Inflammatory macrophage treated with lipopolysaccharide for 1 hour (primary cell): ENCODE measurements at places on chromosomes 2 and 18.
A peak's percentile ranks its signal among the peaks of the same experiment; 100 is the strongest.

DNA sequence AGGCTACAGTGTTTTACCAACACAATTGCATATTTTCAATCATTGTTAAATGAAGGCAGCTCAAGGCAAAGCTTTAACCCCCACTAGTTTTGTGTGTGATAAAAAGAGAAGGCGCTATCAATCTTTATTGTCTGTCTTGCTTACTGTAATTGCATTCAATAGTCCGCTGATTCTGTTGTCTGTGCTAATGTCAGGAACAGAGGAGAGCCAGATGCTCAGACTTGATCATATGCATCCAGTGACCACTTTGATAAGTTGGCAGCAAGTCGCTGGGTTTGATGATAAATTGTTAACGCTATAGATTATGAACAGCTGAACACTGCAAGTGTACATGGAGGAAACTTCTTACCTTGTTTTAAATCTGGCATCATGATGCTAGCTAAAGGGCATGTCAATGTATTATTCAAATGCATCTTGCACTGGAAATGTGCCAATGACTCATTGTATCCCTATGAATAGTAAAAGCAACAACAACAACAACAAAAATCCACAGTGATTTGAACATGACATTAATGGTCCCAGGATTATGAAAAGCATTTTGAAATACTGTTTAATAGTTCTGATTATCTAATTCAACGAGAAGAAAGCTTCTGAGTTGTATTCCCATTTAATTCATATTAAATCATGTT is 423.5 kb upstream of the FANCL start:
- DNase-seq = no peak

- DNase-seq = no peak
Measured at GRCh38 chr18:3722649-3723433, 272.9 kb downstream of the TGIF1 start.

- peak; percentile 77 for DNase-seq
Measured at GRCh38 chr2:159226059-159226461, 60.4 kb downstream of the WDSUB1 start.

GRCh38 chr18:6249170-6249569 is 165.5 kb downstream of the L3MBTL4 start:
- DNase-seq = peak; percentile 1

GRCh38 chr2:46849046-46849715 is 66.4 kb downstream of the MCFD2 start:
- no peak for DNase-seq

DNA sequence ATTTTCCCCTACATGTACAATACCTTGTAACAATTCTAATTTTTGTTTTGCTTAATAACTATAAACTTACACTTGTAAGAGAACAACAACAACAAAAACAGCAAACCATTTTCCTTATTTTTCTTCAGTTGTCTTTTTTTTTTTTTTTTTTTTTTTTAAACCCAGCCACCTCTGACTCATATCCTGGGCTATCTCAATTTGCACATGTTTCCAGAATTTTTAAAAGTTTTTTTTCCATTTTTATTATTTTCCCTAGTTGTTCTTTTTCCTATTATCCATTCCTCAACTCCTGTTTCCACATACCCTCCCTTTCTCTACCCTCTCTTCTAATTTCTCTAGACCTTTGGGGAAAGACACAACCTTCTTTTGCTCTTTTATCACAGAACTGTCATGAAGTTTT is 112.5 kb downstream of the EFEMP1 start:
- no peak for DNase-seq

DNA sequence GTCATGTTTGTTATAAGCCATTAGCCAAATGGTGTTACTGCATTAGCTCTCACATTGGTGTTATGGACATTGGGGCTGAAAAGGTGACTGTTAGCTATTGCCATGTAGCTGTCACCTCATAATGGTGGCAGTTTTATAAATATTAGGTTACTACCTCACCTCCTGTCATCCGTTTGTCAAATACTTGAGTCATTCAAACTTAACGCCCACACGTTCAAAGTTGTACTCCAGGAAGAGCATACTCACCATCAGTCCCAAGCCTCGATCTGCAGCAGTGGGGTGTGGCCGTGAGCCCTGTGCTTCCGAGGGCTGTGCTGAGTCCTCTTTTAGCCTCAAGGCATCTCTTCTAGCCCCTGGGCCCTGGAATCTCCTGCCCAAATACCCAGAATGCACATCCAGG is 87.3 kb downstream of the PDK1 start:
- DNase-seq = no peak

DNA sequence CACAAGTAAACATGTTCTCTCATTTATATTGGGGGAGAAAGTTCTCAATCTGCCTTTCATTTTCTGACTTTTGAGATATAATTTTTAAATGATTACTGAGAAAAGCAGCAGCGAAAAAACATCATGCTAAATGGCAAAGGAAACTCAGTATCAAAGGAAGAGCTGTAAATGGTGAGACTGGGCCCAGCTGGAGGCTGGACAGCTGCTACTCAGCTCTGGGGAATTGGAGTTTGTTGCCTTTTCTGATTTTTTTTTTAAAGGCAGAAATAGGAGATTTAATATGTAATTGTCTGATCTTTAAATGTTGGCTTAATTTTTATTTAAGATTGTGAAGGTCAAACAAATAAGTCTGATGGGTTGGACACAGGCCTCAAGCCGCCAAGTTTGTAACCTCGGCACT is 137.1 kb upstream of the TACR1 start:
- DNase-seq = no peak
